Transverse colon (tissue), 4 donors: ENCODE measurements at places on chromosomes 2 and 18. TPM values are rescaled to one million over a fixed set of nuclear protein-coding genes. Genes with fewer than 3 reads are reported as not detected.
A peak's percentile ranks its signal among the peaks of the same experiment; 100 is the strongest.

KIF3C gene
- total RNA-seq: 1.6 TPM

GCG gene
- not detected for total RNA-seq

SNRNP200 gene
- total RNA-seq: 88.4 TPM

DNA sequence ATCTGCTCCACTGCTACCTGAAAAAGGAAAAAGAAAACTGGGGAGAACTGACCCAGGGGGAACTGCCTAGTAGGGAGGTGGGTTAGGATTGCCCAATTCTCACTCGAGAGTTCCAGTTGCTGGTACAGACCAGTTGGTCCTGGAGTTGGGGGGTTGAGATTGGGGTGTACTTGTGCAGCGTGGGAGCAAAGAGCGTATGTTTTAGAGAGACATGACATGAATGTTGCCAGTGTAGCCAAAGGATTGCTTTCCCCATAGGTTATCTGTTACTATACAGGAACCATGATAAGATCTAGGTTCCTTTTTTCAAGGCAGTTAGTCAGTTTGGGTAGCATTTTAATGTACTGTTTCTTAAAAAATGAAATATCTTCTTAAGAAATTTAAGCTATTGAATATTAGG, 68.6 kb downstream of the APLF start:
- H3K27ac ChIP-seq: no peak overlapping the region
- H3K4me1 ChIP-seq: no peaks in the 10 kb centered on the region
- H3K36me3 ChIP-seq: no peaks in the 10 kb centered on the region
- no peak for DNase-seq

- no peaks in the 10 kb centered on the region for H3K4me1 ChIP-seq
- H3K27ac ChIP-seq: no peak overlapping the region
- no peak overlapping the region for H3K4me3 ChIP-seq
- H3K27me3 ChIP-seq: no peaks in the 10 kb centered on the region
- H3K36me3 ChIP-seq: no peaks in the 10 kb centered on the region
Observed at GRCh38 chr2:102385522-102385921, 29.9 kb downstream of the IL18R1 start.

- no peaks in the 10 kb centered on the region for H3K27me3 ChIP-seq
- no peak overlapping the region for H3K27ac ChIP-seq
- H3K36me3 ChIP-seq: no peaks in the 10 kb centered on the region
Observed at GRCh38 chr2:99187011-99187410, 6.0 kb downstream of the MRPL30 start.

GRCh38 chr2:120660771-120661459, 74.8 kb upstream of the GLI2 start:
- no peak overlapping the region for H3K27ac ChIP-seq
- DNase-seq: peak; percentile 38
- peaks cover 3% of the 10 kb centered on the region for H3K27me3 ChIP-seq
- no peaks in the 10 kb centered on the region for H3K36me3 ChIP-seq
